ENCODE measurements at places on chromosomes 1 and 21.

DNA sequence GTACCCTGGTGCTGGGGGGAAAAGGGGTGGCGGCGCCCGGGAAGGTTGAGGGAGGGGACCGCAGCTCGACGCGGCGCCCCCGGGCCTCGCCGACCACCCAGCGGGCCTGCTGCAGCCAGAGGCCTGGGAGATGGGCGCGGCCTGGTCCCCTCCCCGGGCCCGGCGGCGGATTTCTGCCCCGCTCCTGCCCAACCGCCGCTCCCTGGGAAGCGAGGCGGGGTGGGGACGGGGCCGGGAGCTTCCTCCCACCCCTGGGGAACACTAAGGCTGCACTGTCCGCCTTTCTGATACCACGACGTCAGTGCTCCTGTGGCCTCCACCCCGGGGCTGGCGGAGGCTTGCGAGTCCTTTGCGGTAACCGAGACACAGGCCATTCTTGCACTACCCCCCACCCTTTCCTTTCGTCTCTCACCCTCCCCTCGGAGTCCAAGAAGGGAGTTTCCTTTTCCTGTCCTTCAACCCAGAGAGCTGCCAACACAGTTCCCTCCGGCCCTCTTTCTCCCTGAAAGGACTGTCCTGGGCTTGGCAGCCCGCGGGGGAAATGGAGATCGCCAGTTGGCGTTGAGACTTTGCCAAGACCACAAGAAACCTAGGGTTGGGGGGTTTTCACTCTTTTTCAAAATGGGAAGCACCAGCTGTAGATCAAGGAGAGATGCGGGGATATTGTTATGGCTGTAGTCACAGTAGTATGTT lies 742 bp downstream of the SH3GLB1 start:
- peak; percentile 62 for DNase-seq

DNA sequence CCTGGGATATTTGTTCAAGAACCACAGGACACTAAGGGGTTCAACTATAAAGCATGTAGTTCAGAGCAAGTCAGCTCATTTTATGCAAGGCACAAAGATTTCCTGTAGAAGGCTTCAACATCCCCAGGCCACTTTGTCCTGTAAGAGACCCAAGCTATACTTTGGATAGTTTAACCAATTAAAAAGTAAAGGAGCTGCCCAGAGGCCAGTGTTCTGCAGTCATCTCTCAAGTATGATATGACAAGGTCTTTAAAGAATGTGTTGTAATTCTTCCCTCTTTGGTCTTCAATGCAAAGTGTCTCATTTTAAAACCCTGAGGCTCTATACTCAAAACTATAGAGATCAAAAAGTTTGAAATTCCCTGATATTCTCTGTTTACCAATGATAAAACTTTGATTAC lies 34.1 kb downstream of the KRTAP20-3 start:
- DNase-seq = no peak

GRCh38 chr21:17789069-17789468 lies 30.1 kb downstream of the C21orf91 start:
- no peak for DNase-seq

GRCh38 chr1:15224259-15224869 lies 22.7 kb upstream of the FHAD1 start:
- DNase-seq = no peak

GRCh38 chr1:220878191-220879075 lies 810 bp upstream of the HLX start:
- no peak for DNase-seq

GRCh38 chr1:82704966-82705365 lies 904.2 kb downstream of the ADGRL2 start:
- no peak for DNase-seq

GRCh38 chr21:36260030-36260787 lies 59.8 kb upstream of the MORC3 start:
- peak; percentile 50 for DNase-seq

- DNase-seq = no peak
Observed at GRCh38 chr1:39833621-39834385, 45.1 kb upstream of the BMP8B start.

DNA sequence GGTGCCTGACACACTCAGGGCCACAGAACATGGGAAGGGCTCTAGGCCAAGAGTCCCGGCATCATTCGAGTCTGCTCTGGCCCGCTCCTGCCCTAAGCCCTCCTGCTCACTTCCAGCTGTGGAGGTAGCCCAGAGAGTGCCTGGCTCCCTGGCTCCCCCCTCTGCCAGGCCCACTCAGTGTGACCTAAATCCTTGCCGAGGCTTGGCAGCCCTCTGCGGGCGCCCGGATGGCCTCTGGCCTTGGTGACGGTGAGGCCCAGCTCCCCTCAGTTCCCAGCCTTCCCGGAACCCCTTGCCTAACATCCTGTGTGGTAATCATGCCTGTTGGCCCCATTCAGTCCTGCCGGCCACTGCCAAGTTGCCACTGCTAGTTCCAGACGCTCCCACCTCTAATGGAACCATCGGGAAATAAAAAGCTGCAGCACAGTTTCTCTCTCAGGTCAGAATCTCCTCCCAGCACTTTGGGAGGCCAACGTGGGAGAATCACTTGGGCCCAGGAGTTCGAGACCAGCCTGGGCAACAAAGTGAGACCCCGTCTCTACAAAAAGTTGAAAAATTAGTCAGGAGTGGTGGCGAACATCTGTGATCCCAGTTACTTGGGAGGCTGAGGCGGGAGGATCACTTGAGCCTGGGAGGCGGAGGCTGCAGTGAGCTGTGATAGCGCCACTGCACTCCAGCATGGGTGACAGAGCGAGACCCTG lies 1.2 kb upstream of the H6PD start:
- no peak for DNase-seq

DNA sequence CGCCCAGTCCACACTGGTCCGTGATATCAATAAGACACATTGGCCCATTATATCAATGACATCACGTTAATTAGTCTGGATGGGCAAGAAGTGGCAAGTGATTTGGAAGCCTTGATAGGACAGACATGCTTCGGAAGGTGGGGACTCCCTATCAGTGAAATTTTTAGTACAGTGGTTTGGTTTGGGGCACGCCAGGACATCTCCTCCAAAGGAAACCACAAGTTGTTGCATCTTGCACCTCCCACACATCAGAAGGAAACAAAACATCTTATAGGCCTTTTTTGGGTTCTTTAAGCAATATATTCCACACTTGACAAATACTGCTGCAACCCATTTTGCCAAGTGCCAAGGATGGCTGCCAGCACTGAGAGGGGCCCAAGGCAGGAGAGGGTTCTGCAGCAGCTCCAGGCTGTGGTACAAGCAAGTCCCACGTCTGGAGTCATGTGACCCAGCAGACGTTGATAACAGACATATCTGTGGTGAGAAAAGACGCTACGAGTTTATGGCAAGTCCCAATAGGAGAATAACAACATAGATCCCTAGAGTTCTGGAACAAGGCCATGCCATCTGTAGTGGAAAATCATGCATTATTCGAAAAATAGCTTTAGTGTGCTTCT lies 95.3 kb upstream of the DISP3 start:
- DNase-seq = no peak

GRCh38 chr1:226420328-226420727 lies 12.4 kb upstream of the PARP1 start:
- DNase-seq = no peak

DNA sequence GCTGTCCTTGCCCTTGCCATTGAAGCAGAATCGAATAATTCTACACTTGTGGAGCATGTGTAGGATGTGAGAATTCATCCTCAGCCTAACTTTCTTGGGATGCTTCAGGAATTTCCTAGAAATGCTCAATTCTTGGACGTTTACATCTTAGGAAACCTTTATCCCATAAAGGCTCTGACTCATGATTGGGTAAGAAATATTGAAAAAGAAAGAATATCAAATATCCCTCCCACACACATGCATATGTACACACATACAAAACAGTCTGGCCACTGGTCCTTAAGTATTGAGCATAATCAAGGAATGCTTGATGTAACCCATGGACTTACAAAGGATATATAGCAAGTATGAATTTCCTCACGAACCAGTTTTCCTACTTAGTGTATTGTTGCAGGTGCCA lies 83.9 kb upstream of the IPO9 start:
- DNase-seq = no peak

- DNase-seq = no peak
Observed at GRCh38 chr1:147046189-147046862, 108.2 kb downstream of the NBPF12 start.

DNA sequence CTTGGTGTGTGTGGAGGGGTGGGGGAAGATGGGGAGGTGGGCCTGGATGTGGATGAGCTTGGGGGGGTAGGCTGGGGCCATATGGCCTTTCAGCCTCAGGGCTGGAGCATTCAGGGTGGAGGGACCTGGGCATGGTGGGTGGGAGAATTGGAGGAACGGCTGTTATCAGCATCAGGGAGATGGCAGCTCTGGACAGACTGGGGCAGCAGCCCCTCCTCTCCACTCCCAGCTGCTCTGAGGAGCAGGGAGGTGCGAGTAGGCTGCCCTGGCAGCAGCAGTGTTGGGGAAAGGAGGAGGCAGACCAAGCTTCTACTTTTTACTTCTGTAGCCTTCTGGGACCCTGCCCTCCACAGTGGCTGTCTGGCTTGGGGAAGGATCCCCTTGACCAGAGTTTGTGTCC lies 10.2 kb downstream of the PPFIA4 start:
- no peak for DNase-seq

- no peak for DNase-seq
Observed at GRCh38 chr1:72734415-72734814, 452.1 kb upstream of the NEGR1 start.

DNA sequence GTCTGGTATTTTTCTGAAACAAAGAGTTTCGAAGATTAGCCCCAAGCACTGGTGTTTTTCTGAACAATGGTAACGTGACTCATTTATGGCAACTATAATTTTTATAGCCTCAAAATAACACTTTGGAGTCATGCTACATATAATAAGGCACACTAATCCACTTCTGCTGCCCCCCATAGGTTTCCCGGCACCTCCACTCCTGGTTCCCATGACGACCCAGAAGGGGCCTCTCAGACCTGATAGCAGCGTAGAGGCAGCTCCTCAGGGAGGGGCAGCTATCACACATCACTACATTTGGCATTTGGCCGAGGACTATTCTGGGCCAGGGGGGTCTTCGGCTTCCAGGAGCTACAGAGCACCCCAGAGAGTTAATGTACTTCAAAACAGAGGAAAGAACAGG lies 23.3 kb downstream of the CAPN8 start:
- DNase-seq = peak; percentile 47

DNA sequence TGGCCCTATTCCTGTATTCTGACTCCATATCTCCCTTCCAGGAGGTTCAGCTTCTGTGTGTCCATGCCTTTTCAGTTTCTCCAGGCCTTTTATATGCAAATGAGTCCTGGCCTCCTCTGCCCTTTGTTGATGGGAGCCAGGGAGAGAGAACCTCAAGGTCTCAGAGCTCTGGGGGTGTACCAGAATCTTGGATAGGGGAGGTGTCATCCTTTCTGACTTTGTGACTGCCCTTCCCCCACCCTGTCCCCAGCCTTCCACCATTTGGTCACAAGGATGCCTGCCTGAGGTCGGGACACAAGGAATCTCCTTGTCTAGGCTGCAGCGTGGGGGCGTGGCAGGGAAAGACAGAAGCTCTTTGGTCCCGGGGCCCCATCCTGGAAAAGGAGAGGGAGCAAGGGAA lies 18.6 kb downstream of the LURAP1 start:
- DNase-seq = no peak

GRCh38 chr1:101025283-101025656 lies 314 bp downstream of the DPH5 start:
- DNase-seq = no peak

- DNase-seq = no peak
Observed at GRCh38 chr1:181120924-181121323, 32.4 kb downstream of the IER5 start.

DNA sequence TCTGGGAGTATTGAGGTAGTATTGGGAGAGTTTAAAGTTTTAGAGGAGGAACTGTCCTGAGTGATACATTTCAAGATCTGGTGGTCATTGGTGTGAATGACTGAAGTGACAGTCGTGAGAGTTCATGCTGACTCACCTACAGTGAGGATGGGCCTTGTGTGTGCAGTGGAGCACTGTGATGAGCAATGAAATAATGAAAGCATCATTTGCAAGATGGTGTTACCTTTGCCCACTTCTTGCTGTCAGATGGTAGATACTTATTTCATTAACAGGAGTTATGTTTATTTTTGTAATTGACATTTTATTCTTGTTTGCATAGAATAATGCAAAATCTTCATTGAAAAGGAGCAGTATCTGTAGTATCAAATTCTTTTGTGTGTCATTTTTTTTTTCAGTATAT lies 29.0 kb downstream of the POU2F1 start:
- DNase-seq = no peak

GRCh38 chr21:43266534-43266933 lies 97.7 kb downstream of the CRYAA start:
- DNase-seq = no peak

GRCh38 chr1:197341626-197342025 lies 73.6 kb downstream of the CRB1 start:
- DNase-seq = no peak

DNA sequence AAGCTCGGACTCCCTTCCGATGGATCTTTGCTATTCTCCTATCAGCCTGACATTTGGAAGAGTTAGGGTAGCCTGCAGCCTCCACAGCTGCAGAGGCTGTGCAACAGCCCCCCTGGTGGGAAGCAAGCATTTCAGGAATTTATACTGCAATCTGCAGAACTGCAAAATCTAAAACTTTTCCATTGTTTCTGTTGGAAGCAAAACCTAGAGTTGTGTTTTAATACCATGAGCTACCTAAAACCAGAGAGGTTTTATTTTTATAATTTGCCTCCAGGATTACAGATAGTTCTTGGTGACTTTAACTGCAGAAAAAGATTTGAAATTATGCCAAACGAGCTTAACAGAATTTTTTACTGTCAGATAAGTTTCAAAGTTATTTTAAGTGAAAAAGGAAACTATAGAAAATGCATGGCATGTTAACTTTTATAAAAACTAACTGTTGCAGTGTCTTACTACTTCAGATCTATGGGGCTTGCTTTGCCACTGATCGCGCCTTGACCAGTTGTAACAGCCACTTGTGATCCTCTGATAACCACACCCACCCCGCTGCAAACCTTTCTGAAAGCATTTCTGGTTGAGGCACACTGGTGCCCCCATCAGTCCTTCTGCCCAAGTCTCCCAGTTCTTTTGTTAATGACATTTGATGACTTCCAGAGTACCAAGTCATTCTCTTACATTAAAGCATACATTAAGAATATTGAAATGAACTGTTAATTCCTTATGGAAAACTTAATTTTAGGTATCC lies 64.8 kb downstream of the PRDM2 start:
- no peak for DNase-seq

- no peak for DNase-seq
Observed at GRCh38 chr1:98289311-98289710, 368.5 kb upstream of the DPYD start.

Measured in COR-L47 (cell line).